ENCODE measurements at places on chromosomes 16 and 17.
A peak's percentile ranks its signal among the peaks of the same experiment; 100 is the strongest.

- peak; percentile 84 for DNase-seq
Observed at GRCh38 chr17:4899341-4900230, at the start of gene C17orf107. Gene C17orf107 (plus strand): TSS chr17:4899536. CDS start chr17:4899763, 227 bp downstream.

- DNase-seq: peak; percentile 54
Observed at GRCh38 chr17:17303010-17303846, at the start of gene NT5M. Gene NT5M (plus strand): TSS chr17:17303373. CDS start chr17:17303551, 178 bp downstream.

DNA sequence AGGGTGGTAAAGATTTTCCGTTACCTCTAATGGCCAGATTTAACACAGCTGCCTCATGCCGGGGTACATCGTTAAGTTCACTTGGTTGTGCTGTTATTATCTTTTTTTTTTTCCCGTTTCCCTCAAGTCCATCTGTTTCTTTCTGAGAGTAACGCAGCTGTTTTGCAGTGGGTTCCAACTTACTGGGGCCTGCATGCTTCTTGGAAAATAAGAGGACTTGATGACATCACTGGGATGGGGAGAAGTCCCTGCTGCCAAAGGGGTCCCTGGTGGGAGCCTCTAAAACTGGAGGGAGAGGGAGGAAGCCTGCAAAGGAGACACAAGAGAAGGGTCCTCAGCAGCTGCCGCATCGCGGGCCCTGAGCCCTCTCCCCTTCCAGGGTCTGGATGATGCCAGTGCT lies 77.8 kb upstream of the NOL11 start:
- no peak for DNase-seq

- no peak for DNase-seq
Observed at GRCh38 chr17:50354198-50354597, 8.3 kb downstream of the XYLT2 start.

DNA sequence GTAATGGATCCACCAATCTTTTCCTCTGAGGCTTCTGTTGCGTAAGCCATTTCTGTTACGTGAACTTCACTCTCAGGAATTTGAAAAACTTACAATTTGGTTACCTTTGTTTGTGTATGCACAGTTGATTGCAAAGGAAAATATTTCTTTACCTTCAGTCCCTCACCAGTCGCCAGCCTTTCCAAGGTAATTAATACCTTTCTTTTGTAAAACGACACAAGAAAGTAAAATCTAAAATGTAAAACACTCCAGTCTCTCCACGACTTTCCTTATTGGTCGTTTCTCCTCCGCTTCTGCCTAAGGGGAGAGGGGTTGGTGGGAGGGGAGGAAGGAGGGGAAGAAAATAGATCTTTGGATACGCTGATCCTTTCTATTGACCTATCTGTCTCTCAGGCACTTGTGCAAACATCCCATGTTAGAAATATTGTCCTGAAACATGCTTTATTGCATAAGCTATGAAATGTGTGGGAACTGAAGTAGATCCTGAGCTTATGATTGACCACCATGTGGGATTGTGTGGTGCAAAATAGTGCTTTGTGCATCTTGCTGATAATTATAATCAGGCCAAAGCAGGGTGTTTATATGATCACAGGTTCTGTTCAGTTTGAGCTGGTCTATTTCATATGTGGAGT lies 32.4 kb upstream of the EFCAB13 start:
- DNase-seq: no peak

- DNase-seq: peak; percentile 63
Observed at GRCh38 chr17:82105882-82106687, 8.0 kb upstream of the FASN start.

DNA sequence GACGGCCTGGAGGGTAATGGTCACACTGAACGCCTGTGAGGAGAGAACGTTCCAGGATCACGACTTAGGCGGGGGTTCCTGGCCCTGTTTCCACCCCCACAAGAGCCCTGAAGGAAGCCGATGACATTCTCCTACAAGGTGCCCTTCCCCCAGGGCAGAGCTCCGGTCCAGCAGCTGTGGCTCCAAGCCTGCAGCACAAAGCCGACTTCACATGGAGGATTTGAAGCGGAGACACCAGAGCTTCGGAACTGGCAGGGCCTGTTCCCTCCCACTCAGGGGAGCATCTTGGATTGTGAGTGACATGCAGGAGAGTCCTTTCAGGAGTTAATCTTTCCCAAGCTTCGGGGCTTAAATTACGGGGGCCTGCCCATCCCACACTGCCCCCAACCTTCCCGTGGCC lies 5.0 kb downstream of the FADS6 start:
- DNase-seq: no peak

All from CD4-positive, alpha-beta T cell treated with Interleukin-2 at 100 ng/mL for 4 hours (primary cell).